Natural killer cell (primary cell): ENCODE measurements at places on chromosomes 1 and 21.

DNA sequence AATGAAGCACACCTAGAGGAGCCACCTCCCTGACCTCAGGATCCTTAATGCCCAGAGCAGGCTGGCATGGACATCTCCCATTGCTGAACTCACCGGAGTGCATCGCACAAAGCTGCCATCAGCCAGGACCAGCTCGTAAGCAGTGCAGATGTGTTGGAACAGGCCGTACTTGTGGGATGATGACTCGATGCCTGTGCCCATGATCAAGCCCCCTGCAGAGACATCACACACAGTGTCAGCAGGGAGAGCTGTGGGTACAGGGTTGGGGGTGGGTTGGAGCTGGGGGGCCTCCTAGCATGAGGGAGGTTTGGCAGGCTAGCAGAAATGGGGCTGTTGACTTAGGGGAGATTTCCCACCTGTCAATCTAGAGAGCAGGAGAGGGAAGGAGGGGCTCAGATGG is 12.0 kb downstream of the DHCR24 start:
- no peak overlapping the region for H3K4me3 ChIP-seq
- peaks cover 8% of the 10 kb centered on the region for H3K36me3 ChIP-seq
- H3K27me3 ChIP-seq: no peaks in the 10 kb centered on the region
- no peak overlapping the region for H3K27ac ChIP-seq
- no peaks in the 10 kb centered on the region for H3K4me1 ChIP-seq
- DNase-seq: no peak

GRCh38 chr1:202498542-202498941 is 150.0 kb downstream of the PPP1R12B start:
- no peaks in the 10 kb centered on the region for H3K4me1 ChIP-seq
- no peak overlapping the region for H3K4me3 ChIP-seq
- DNase-seq: no peak

GRCh38 chr1:233010146-233010545 is 59.7 kb downstream of the NTPCR start:
- no peak for DNase-seq
- no peaks in the 10 kb centered on the region for H3K36me3 ChIP-seq
- no peaks in the 10 kb centered on the region for H3K27me3 ChIP-seq

- no peaks in the 10 kb centered on the region for H3K4me1 ChIP-seq
- no peak for DNase-seq
- H3K27me3 ChIP-seq: no peaks in the 10 kb centered on the region
- no peak overlapping the region for H3K4me3 ChIP-seq
- no peaks in the 10 kb centered on the region for H3K36me3 ChIP-seq
- H3K27ac ChIP-seq: no peak overlapping the region
These were observed 139.3 kb downstream of the TIAM1 start for GRCh38 chr21:31204801-31205200.

GRCh38 chr1:240174734-240175133 is 83.1 kb downstream of the FMN2 start:
- H3K27ac ChIP-seq: no peak overlapping the region
- no peak overlapping the region for H3K4me3 ChIP-seq
- H3K36me3 ChIP-seq: no peaks in the 10 kb centered on the region
- no peaks in the 10 kb centered on the region for H3K27me3 ChIP-seq

GRCh38 chr1:161484613-161485012 is 20.6 kb upstream of the FCGR2A start:
- no peak overlapping the region for H3K27ac ChIP-seq
- no peak overlapping the region for H3K4me3 ChIP-seq
- no peaks in the 10 kb centered on the region for H3K36me3 ChIP-seq
- peaks cover 6% of the 10 kb centered on the region for H3K4me1 ChIP-seq

- no peaks in the 10 kb centered on the region for H3K27me3 ChIP-seq
- H3K4me3 ChIP-seq: no peak overlapping the region
- H3K4me1 ChIP-seq: no peaks in the 10 kb centered on the region
- peaks cover 5% of the 10 kb centered on the region for H3K36me3 ChIP-seq
- no peak overlapping the region for H3K27ac ChIP-seq
These were observed 62.5 kb downstream of the TMCO4 start for GRCh38 chr1:19737104-19737825.

DNA sequence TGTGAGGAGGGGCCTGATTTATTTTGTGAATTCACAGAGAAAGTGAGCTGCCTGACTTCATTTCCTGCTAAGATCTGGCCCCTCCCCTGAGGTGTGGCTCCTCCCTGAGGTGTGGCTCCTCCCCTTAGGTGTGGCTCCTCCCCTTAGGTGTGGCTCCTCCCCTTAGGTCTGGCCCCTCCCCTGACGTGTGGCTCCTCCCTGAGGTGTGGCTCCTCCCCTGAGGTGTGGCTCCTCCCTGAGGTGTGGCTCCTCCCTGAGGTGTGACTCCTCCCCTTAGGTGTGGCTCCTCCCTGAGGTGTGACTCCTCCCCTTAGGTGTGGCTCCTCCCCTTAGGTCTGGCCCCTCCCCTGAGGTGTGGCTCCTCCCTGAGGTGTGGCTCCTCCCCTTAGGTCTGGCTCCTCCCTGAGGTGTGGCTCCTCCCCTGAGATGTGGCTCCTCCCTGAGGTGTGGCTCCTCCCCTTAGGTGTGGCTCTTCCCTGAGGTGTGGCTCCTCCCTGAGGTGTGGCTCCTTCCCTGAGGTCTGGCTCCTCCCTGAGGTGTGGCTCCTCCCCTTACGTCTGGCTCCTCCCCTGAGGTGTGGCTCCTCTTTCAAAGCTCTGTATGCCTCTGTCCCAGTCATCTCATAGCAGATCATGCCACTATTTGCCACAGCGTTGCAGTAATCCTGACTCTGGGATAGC is 26.9 kb upstream of the LRRC3 start:
- peak; percentile 68 for DNase-seq
- H3K4me1 ChIP-seq: no peaks in the 10 kb centered on the region
- no peak overlapping the region for H3K27ac ChIP-seq
- H3K4me3 ChIP-seq: no peak overlapping the region
- peaks cover 6% of the 10 kb centered on the region for H3K36me3 ChIP-seq
- H3K27me3 ChIP-seq: no peaks in the 10 kb centered on the region

GRCh38 chr1:173268786-173269277 is 61.7 kb upstream of the TNFSF4 start:
- no peaks in the 10 kb centered on the region for H3K27me3 ChIP-seq
- H3K4me3 ChIP-seq: no peak overlapping the region
- H3K27ac ChIP-seq: no peak overlapping the region
- H3K4me1 ChIP-seq: no peaks in the 10 kb centered on the region
- no peaks in the 10 kb centered on the region for H3K36me3 ChIP-seq

DNA sequence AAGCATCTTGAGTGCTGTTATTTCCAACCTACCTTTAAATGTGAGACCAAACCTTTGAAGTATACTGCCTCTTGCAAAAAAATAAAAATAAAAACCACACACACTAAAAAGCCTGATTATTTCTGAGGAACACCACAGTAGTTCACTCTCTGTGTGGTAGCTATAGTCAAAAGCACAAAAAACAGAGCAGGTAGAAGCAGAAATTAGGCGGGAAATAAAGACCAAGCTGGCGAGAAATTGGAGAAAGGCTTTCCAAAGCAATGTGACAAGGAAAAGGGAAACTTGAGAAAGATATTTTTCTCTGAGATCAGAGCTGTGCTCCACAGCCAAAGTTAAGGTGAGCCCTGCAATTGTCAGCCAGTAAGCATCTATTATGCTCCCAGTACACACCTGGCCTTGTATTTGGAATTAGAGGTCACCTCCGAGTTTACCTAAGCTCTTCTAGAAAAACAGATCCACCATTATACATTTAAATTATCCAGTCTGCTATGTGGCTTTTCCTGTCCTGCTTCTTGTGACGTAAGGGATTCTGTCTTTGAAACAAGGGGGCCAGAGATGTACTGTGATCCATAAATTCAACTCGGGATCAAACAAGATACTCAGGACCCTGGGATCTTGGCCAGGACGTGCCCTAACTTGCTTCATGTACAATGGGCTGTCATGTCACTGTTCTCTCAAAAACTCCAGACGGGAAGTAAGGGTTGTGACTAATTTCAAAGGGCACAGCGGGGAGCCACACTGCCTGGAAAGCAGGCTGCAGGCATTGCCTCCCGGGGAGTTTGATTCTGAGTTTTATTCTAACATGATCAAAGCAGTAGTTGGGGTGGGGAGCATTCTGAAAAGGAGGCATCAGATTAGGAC is 39.8 kb upstream of the RAB4A start:
- peaks cover 8% of the 10 kb centered on the region for H3K4me1 ChIP-seq

DNA sequence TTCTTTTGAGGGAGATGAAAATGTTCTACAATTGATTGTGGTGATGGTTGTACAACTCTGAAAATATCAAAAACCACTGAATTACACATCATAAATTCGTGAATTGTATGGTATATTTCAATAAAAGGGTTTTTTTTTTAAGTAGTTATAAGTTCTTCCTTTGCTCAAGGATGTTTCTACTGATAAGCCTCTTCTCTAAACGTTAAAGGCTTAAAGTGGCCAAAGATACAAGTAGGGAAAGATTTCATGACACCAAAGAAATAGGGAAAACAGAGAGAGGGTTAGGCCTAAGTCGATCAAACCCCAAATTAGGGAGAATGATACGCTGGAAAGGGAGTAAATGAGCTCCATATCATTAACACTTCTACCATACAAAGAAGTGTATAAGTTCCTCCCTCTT is 4.1 kb downstream of the KDM5B start:
- no peak overlapping the region for H3K27ac ChIP-seq
- peaks cover 6% of the 10 kb centered on the region for H3K4me1 ChIP-seq
- no peak for DNase-seq
- no peaks in the 10 kb centered on the region for H3K27me3 ChIP-seq

- no peak overlapping the region for H3K27ac ChIP-seq
- no peaks in the 10 kb centered on the region for H3K4me1 ChIP-seq
- no peak overlapping the region for H3K4me3 ChIP-seq
- no peak for DNase-seq
- H3K36me3 ChIP-seq: no peaks in the 10 kb centered on the region
These were observed 38.6 kb upstream of the GADD45A start for GRCh38 chr1:67646145-67647035.

GRCh38 chr1:24438423-24438901 is 22.9 kb downstream of the NIPAL3 start:
- no peaks in the 10 kb centered on the region for H3K4me1 ChIP-seq
- no peaks in the 10 kb centered on the region for H3K27me3 ChIP-seq
- no peak overlapping the region for H3K4me3 ChIP-seq
- no peak for DNase-seq
- no peak overlapping the region for H3K27ac ChIP-seq
- peaks cover 15% of the 10 kb centered on the region for H3K36me3 ChIP-seq

- no peaks in the 10 kb centered on the region for H3K27me3 ChIP-seq
- peak; percentile 73 for DNase-seq
- H3K4me1 ChIP-seq: peaks cover 15% of the 10 kb centered on the region
- H3K4me3 ChIP-seq: no peak overlapping the region
These were observed 26.7 kb upstream of the RPTN start for GRCh38 chr1:152185544-152186391.

- no peak overlapping the region for H3K4me3 ChIP-seq
- H3K27me3 ChIP-seq: no peaks in the 10 kb centered on the region
- no peaks in the 10 kb centered on the region for H3K4me1 ChIP-seq
- DNase-seq: no peak
These were observed 96.6 kb upstream of the TNR start for GRCh38 chr1:175839779-175840669.

DNA sequence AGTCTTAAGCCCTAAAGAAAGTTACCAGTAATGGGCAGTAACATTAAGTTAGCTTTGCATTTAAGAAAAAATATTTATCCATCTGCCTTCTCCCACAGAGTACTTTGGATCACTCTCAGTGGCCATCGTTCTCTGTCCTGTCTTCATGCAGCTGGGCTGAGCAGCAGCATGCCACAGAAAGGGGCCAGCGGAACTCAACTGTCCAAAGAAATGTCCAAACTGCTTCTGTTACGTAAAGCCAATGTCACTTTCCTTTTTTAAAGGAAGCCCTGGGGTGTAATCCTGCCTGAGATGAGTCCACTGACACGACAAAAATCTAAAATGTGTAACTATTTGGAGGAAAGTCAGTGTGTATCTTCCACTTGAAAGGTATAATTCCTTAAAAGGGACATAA is 291.6 kb downstream of the SMYD3 start:
- no peaks in the 10 kb centered on the region for H3K36me3 ChIP-seq
- no peak overlapping the region for H3K27ac ChIP-seq
- DNase-seq: no peak

DNA sequence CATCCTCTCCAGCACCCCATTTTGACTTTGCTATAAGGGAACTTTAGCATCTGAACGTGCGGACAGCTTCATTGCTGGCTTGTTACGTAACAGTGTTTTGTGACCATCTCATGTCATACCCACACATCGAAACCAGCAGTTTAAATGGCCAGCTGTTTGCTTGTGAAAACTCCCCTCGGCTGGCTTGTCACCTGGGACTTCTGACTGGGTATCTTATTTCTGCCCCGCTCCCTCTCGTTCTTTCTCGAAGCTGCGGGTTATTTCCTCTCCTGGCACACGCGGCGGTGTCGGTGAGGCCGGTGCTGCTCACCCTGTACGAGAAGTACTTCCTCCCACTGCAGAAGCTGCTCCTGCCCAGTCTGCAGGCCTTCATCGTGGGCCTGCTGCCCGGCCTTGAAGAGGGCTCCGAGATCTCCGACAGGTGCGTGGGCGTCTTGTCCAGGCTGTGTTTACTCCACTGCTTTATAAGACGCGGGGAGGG is 43.5 kb downstream of the DOP1B start:
- H3K4me1 ChIP-seq: no peaks in the 10 kb centered on the region
- H3K36me3 ChIP-seq: peaks cover 16% of the 10 kb centered on the region
- H3K4me3 ChIP-seq: no peak overlapping the region
- H3K27me3 ChIP-seq: no peaks in the 10 kb centered on the region

DNA sequence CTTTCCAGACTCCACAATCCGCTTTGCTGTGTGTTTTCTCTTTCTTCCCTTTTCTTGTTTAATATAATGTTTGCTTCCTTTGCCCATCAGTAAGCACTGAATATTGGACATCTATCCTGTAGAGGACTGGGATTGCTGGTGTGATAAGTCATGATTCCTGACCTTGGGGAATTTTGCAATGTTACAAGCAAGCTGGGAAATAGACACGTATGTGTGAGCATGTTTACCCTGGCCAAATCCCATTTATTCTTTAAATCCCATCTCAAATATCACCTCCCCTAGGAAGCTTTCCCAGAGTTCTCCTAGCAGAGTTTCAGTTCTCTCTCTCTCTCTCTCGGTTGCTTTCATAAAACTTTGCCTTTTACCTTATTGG is 155.3 kb downstream of the ROR1 start:
- no peaks in the 10 kb centered on the region for H3K4me1 ChIP-seq
- no peaks in the 10 kb centered on the region for H3K36me3 ChIP-seq
- H3K27ac ChIP-seq: no peak overlapping the region
- no peaks in the 10 kb centered on the region for H3K27me3 ChIP-seq
- DNase-seq: no peak

DNA sequence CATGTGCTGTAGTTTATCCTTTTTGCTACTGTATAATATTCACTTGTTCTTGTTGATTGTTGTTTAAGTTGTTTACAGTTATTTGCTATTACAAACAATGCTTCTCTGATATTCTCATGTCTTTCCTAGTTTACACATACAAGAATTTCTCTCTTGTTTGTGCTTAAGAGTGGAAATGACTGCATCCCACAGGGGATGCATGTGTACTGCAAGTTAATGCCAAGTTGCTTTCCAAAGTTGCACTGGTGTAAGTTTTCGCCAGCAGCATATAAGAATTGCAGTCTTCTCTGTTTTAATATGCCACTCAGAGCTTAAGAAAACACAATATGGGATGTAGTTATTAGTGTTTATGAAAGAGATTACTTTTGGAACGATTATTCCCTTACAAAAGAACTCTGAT is 97.7 kb downstream of the NEK7 start:
- no peaks in the 10 kb centered on the region for H3K36me3 ChIP-seq
- H3K4me3 ChIP-seq: no peak overlapping the region
- DNase-seq: peak; percentile 26
- no peak overlapping the region for H3K27ac ChIP-seq
- H3K27me3 ChIP-seq: no peaks in the 10 kb centered on the region
